ENCODE measurements at places on chromosomes 6 and 20. TPM values are rescaled to one million over a fixed set of nuclear protein-coding genes. Genes with fewer than 3 reads are reported as not detected.

The SOBP gene
- total RNA-seq: 2.6 TPM

GRCh38 chr6:90811596-90812226 lies 224.8 kb upstream of the MAP3K7 start:
- no peak for DNase-seq

DNA sequence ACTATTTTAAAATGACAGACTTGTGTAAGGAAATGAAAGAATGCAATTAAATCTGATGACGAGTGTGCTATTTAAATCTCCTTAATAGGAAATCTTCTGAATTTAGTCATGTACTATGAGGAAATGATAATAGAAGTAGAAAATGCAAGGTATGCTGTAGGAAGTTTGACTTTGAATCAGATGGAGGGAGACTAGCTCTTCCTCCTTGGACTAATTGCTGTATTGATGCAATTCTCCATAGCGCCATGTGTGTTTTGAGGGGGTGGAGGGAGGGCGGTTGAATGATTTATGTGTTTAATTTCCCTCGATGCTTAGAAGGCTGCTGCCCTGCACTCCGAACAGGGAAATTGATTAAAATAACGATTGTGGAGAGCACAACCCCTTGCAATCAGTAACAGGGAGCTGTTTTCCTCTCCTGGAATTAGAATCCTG lies 214.4 kb upstream of the PRND start:
- no peak for DNase-seq

DNA sequence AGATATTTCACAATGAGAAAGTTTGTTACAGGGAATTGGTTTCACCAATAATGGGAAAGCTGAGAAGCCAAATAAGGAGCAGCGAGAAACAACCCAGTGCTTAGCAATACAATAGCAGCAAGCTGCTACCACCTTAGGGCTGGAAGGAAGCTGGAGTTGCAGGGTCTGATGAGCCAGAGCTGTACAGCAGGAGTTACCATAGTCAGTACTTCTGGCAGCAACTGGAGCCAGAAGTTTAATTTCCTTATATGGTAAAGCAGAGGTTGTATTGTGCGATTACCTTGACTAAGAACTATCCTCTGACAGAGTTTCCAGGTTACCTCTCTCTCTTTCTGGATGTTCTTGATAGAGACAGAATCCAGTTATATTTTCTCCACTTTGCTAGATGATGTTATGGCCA lies 137.1 kb upstream of the OLIG3 start:
- DNase-seq: no peak

GRCh38 chr6:165663736-165664558 lies 906 bp upstream of the PDE10A start:
- DNase-seq: no peak

DNA sequence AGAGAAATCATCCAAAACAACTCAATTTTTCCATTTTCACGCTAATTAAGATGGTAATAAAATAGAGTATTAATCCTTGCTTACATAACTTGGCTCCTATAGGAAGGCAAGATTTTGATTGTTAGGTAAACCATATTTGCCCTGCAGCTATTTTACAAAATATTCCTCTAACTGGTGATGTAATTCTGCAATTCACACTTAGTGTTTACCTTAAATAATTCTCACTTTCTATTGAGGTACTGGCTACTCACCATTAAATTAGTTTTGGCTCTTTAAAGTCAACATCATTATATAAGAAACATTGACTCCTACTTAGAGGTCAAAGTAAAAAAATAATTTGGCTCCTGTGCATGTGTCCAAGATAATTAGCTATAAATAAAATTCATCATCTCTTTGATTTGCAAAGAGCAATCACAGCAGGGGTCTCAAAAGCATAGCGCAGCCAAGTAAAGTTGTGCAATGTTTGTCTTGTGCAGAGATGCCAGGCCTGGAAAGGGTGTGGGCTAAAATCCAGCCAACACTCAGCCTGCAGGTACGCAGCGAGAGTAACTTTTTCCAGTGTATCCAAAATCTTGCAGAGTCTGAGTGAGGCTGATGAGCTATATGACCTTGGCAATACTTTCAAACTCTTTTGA lies 501.2 kb downstream of the MMUT start:
- no peak for DNase-seq

GRCh38 chr6:128672023-128672422 lies 151.6 kb upstream of the PTPRK start:
- DNase-seq: no peak

GRCh38 chr6:17851001-17851719 lies 136.3 kb downstream of the KIF13A start:
- DNase-seq: no peak

- DNase-seq: peak; percentile 23
Measured at GRCh38 chr20:18727032-18727508, 86.5 kb upstream of the SCP2D1 start.

GRCh38 chr6:154165478-154165877 lies 126.4 kb downstream of the OPRM1 start:
- no peak for DNase-seq

- DNase-seq: no peak
Measured at GRCh38 chr6:121697921-121698320, 262.5 kb downstream of the GJA1 start.

GRCh38 chr6:16392010-16392409 lies 153.6 kb downstream of the GMPR start:
- DNase-seq: no peak

- no peak for DNase-seq
Measured at GRCh38 chr6:40555092-40555491, 32.1 kb downstream of the LRFN2 start.
